ENCODE measurements at places on chromosomes 2 and 18. TPM values are rescaled to one million over a fixed set of nuclear protein-coding genes. Genes with fewer than 3 reads are reported as not detected.

FN1 gene
- 7,693 TPM for total RNA-seq

BOLL gene
- not detected for total RNA-seq

PTH2R gene
- not detected for total RNA-seq

CPLX4 gene
- total RNA-seq, result not detected

GULP1 gene
- total RNA-seq, result 40.1 TPM

CAVIN2 gene
- 11.5 TPM for total RNA-seq

RMND5A gene
- total RNA-seq, result 17.8 TPM

PLA2R1 gene
- 0.28 TPM for total RNA-seq

CENPA gene
- total RNA-seq, result 7.7 TPM
